COR-L47 (cell line): ENCODE measurements at places on chromosomes 5 and 9.
A peak's percentile ranks its signal among the peaks of the same experiment; 100 is the strongest.

DNA sequence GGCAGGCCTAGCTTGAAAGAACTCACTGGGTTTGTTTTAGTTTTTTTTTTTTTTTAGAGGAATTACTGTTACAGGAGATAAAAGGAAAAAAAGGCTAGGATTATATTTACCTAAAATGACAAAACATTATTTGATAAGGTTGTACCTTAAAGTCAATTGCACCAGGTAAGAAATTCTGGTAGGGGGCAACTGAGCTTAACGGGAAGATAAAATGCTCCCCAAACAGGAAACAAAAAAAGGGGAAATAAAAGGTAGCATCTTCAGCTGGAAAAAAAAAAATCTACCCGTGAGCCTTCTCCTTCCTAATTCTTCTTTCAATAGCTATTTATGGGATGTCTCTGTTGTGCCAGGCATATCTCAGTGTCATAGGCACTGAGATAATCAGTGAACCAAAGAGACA, 164.5 kb downstream of the PIK3R1 start:
- DNase-seq: no peak

GRCh38 chr5:135398855-135399793, at the start of gene MACROH2A1:
TSS of gene MACROH2A1 (minus strand) at chr5:135399231. CDS start at chr5:135389093, 10,138 bp downstream.
- DNase-seq: peak; percentile 83

GRCh38 chr5:196350-196749, 5.1 kb downstream of the LRRC14B start:
- no peak for DNase-seq

- no peak for DNase-seq
These were observed 143.3 kb upstream of the LMX1B start for GRCh38 chr9:126470241-126470993.

DNA sequence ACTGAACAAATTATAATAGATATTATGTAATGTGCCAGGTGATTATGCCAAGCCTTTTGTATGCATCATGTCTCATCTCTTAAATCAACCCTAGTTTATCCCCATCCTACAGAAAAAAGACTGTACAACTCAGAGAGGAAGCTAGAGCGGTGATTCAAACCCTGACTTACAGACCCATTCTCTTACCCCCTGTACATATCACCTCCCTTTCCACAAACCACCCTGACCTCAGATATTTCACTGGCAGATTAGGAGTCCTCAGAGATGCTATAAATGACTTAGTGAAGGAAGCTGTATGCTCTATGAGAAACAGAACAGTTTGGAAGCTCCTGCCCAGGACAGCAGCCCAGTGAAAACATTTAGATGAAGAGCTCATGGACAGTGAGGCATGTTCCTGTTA, 79.1 kb upstream of the RARS1 start:
- no peak for DNase-seq

DNA sequence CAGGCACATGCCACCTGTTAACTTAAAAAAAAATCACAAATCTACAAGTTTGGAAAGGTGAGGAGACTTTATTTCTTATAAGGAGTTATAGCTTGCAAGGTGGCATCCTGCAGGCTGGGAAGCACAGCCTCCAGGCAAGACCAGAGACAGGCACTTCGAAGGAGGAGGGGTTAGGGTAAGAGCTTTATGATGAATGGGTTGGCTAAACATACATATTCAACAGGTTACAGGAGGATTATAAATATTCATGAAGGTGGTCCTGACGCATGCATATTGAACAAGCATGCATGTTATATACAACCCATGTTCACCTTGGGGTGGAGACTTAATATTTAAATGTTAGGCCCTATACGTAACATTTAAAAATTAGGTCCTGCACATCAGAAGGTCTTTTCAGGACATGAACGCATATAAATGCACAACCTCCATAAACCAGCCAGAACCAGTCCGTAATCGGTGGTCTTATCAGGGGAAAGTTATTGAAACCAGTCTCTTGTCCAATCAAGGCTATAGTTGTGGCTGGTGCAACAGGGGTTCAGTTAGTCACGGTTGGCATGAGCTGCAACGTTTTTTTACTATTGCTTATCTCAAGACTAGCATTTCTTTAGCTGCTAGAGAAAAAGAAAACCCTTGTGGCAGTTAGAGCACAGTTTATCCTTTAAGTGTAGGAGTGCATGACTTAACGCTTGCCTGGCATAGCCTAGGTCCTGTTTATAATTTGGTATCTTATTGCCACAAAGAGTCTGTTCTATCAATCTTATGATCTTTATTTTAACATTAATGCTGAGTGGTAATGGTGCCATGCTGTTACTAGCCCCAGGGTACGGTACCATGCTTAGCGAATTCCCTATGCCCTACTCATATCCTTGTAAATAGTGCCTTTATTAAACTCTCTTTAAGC, 72.7 kb downstream of the C9orf57 start:
- no peak for DNase-seq

DNA sequence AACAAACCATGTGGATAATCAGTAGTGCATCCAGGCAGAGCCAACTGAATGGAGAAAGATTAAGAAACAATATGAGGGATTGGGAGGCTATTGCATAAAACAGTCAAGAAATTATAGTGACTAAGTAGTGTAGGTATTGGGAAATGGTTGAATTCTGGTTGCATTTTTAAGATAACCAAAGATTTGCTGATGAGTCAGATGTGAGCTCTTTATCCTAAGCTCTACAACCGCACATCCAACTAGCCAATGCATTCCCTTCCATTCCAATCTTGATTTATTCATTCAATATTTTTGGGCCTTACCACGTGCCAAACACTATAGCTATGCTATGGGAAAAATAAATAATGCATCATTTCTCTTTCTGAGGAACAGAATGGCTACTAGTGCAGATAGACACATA, 524.5 kb upstream of the RGMB start:
- no peak for DNase-seq

DNA sequence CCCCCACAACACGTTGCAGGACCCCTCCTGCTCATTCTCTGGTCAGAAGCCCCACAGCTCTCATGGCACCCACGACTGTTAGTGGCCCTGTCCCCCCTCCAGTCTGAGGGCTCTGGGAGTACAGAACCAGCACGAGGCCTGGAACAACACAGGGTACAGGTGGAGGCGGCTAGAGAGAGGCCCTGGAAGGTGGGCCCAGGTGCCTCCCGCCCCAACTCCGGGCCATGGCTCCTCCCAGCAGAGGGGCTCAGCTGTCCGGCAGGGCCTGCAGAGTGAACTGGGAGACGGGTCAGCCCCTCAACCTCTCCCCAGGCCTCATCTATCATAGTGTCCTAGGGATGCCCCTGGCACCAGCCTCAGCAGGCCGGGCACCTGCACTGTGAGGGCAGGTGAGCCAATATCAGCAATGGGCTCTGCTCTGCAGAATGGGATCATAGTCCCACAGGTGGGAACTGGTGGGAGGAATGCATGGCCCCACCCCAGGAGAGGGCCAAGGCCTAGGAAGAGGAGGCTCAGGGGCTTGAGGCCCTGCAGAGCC, 58.6 kb downstream of the BARX1 start:
- DNase-seq: no peak

DNA sequence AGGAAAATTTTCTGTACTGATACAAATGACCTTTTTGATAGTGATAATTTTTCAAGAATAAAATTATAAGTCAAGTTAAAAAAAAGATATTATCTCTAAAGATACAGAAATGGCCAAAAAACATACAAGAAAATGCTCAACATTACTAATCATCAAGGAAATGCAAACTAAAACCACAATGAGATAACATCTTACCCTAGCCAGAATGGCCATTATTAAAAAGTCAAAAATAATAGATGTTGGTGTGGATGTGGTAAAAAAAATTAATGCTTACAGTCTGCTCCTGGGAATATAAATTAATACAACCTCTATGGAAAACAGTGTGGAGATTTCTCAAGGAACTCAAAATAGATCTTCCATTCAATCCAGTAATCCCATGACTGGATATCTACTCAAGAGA, 22.9 kb upstream of the PTGER4 start:
- no peak for DNase-seq

DNA sequence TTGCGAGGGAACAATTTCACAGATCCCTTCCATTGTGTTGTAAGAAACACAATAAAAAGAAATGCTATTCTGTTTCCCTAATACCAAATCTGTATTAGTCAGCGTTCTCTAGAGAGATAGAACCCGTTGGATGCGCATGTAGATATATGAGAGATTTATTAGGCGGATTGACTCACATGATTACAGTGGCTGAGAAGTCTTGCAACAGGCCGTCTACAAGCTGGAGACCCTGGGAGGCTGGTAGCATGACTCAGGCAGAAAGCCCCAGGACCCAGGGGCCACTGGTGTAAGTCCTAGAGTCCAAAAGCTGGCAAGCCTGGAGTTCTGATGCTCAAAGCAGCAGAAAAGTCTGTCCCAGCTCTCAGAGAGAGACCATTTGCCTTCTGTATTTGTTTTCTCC, 18.4 kb upstream of the IL17B start:
- no peak for DNase-seq

DNA sequence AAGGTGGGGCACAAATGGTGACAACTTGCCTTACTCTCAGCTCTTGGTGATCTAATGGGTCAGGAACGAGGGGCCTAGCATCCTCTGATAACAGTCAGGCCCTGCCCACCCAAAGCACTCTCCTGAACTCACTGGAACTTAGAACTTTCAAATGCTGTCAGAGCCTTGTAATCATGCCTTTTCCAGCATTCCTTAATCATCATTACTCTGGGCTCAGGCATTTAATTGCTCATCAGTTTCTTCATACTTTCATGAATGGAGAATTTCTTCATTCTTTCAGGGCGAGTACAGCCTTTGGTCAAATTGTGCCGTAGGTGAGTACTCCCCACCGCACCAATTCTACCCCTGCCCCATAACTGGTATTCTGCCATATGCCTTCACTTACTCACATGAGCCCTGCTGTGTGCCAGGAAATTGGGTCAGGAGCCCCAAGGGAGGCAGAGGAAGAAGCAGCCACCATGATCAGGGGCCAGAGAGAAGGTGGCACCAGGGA, 30.2 kb upstream of the DUSP1 start:
- DNase-seq: no peak

DNA sequence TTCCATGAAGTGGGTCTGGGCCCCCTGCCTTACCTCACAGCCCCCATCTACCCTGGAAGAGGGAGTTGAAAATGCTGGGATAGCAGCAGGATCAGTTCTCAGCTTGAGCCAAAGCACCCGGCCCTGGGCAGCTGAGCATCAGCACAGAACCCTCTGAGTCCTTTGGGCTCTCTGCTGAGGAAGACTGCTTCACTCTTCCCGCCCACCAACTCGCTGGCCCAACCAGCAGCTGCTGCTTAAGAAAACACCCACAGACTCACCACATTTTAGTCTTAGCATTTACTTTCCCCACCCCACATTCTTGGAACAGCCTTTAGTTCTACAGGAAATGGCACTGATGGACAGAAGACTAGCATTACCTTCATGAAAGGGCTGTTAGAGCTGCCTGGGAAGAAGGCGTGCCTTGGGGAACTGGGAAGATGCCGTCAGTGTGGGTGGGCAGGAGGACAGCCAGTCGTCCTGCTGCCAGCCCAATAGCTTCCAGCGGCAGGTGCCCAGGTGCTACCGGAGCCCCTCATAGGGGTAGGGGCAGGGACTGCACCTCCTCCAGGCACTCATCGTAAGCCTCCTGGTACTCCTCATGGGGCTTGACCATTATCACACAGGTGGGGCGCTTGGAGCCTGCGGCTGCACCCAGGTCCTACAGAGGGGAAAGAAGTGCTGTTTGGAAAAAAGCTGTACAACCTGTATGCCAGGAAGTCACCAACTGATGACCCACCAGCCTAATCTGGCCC, 4.3 kb downstream of the NHP2 start:
- DNase-seq: no peak

GRCh38 chr5:180598797-180599589, 7.7 kb upstream of the SCGB3A1 start:
- no peak for DNase-seq

DNA sequence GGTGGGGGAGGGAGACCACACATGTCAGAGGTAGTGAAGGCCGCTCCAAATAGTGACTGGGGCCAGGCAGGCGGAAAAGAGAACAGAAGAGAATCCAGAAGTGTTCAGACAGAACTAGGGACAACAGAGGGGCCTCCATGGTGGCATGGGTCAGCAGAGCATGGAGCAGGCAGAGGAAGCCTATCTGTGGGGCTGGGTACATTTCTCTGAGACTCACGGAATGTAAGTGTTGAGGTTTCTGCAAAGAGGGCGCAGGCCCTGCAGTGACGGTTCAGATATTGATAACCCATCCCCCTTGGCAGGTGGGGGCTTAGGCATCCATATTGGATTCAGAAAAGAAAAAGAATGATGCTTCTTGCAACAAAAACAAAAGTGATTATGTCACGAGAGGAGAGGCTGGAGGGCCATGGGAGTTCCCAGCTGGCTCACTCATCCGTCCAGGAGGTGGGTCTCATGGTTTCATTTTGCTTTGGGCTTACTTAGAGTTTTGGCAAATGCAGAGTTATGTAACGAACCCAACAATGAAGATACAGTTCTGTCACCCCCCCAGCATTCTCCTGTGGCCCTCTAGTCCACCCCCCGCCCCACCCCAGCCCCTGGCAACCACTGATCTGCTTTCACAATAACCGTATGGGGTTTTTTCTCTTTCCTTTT, 5.4 kb upstream of the RMND5B start:
- no peak for DNase-seq

GRCh38 chr9:128494108-128494745, 10.3 kb upstream of the GLE1 start:
- peak; percentile 58 for DNase-seq

- no peak for DNase-seq
These were observed 31.2 kb upstream of the ACTBL2 start for GRCh38 chr5:57513785-57514184.

DNA sequence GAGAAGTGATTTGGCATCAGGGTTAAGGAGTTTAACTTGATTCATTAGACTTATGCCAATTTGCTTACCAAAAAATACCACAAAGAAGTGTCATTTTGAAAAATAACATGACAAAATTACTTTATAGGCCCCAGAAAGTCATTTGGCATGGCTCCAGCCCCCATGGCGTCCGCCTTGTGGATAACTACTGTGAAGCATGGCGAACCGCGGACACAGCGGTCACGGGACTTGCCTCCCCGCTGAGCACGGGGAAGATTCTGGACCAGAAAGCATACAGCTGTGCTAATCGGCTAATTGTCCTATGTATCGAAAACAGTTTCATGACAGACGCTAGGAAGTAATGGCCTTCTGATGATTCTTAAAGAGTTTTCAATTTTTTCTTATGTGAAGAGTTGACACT, 35.4 kb upstream of the TGFBR1 start:
- DNase-seq: no peak

- no peak for DNase-seq
These were observed 66.2 kb upstream of the WDR41 start for GRCh38 chr5:77558266-77558665.

DNA sequence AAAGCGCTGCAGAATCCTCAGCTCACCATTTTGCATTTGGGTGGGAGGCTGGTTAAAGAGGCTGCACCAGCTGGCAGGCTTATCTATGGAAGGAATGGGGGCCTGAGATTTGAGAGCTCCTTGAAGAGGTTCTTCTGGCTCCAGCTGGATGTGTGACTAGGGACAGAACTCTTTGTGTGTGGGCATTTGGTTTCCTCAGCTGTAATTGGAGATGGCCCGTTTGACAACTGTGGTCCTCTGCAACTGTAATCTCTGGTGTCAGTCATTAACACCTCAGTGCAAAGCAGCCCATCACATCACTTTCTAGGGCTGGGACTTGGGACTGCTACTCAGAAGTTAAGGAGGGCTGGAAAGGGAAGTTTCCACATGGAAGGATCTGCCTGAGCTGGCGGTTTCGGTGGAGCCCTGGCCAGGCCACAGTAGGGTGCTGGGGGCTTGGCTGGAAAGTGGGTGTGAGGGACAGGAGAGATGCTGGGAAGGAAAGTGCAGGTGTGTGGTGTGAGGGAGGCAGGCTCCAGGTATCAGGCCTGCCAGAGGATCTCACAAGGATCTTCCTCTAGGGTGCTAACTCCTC, 193.8 kb downstream of the GADD45G start:
- DNase-seq: no peak

- DNase-seq: no peak
These were observed 31.3 kb upstream of the STRBP start for GRCh38 chr9:123299558-123300126.

GRCh38 chr9:130477564-130477963, 32.8 kb downstream of the ASS1 start:
- no peak for DNase-seq
